ENCODE measurements at places on chromosomes 5 and 9.
A peak's percentile ranks its signal among the peaks of the same experiment; 100 is the strongest.

DNA sequence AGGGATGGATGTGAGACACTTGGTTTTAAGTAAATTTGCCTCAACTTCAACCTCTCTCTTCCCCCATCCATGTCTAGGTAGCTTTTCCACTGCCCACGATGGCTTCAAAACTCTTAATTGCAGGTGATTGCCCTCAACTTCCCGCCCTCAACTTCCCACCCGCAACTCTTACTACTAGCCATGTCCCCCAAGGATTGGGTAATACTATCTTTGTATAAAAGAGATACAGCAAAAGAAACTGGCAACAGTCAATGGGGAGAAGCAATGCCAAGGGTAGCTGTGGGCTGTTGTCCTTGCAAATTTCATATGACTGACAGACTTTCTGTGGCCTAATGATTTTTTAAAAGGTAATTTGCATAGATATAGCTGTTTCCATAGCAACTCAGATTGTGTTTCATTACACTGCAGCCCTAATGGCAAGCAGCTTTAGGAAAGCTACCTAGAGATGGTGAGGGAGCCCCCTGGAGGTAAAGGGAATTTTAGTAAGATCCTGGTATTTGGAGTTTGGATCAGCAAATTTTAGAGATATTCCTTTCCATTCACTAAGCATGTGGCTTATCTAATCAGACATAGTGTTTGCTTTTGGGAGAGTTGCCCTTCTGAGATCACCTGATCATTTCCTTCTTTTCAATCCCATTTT, 421.5 kb upstream of the DAP start:
- peak; percentile 12 for DNase-seq

DNA sequence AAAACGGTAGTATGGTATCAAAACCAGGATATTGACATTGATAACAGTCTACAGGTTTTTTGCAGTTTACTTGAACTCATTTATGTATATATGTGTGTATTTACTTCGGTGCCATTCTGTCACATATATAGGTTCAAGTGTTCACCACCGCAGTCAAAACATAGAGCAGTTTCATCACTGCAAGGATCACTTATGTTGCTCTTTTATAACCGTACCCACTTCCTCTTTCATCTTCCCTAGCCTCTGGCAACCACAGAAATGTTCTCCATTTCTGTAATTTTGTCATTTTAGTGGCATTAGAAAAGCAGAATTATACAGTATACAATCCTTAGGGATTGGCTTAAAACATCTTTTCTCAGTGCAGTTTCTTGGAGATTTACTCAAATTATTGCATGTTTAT, 90.3 kb downstream of the SH3GL2 start:
- no peak for DNase-seq

DNA sequence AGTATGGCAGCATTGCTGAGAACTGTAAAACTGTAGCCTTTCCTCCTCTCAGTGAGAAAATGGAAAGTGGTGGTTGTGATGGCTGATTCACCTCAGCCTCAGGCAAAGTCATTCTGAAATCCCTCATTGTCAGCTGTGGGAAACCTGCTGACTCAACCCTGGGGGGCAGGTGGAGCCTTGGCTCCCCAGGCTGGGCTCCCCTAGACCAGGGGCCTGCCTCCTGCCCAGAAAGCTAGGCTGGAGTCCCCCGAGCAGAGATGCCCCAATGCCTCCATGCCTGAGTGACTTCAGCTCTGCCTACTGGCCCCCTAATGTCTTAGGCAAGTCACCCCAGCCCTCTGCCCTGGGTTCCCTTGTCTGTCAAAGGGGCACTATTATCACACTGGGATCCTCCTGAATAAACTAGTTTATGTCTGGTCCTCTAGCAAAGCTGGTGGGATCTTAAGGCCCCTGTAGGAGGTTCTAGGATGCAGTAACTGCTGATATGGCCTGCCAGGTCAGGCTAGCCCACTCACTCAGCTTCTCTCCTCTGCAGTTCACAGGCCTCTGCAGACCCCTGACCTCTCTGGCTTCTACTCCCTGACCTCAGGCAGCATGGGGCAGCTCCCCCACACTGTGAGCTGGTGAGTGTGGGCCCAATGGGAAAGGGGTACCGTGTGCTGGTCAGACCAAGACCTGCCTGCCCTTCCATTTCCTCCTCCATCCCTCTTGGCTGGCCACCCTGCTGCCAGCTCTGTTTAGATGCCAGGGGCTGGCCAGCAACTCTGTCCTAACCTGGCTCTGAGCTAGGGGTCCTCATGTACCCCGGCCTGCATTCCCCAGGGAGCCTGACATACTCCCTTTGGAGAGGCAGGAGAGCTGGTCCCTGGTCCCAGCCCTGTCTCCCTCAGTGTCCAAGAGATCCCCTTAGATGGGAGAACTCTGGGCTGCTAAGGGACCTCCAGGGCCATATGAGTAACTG, 24.2 kb downstream of the TCF7 start:
- DNase-seq: no peak

DNA sequence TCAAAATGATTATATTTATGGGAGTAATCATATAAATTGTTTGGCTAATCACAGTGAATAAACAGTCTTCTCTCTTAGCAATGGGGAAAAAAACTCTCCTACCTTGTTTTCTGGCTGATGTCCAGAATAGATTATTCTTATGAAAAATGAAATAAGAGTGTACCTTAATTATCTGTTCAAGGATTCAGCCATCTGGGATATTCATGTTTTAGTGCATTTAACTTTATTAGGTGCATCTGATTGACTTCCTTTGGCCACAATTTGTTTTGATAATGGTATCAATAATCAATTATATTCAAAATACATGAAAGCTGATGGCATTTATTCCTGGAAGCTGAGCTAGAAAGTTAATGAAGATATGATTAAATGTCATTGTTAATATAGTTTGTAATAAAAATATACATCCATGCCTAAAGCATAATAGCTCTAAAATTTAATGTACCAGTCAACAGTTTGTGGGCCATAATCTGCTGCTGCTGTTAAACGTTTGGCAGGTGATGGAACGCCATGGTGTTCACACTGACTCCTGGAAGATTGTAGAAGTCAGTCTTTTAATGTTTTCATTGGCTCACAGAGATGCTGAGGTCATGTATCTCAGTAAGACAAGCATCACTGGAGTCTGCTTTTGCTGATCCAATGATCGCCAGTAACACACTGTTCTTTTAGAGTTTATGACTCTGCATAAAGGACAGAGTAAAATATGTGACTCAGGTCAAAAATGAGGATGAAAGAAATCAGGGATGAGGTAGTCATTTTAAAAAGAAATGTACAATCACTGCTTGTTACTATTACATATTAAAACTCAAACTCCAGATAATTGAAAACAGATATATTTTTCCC, 105.8 kb downstream of the ISL1 start:
- no peak for DNase-seq

- DNase-seq: no peak
Measured at GRCh38 chr5:154559398-154560276, 81.6 kb upstream of the HAND1 start.

GRCh38 chr9:134456756-134457305, 130.6 kb downstream of the RXRA start:
- DNase-seq: no peak

DNA sequence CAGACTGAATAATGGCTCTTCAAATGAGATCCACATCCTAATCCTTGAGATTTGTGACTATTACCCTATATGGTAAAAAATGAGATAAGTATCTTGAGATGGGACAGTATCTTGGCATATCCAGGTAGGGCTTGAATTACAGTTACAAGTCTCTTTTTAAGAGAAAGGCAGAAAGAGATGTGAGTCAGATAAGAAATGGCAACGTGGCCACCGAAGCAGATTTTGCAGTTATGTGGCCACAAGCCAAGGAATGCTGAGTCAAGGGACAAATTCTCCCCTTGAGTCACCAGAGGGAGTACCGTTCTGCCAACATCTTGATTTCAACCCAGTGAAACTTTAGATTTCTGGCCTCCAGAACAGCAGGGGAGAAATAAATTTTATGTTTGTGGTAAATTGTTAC, 1983.0 kb upstream of the C9orf72 start:
- DNase-seq: no peak

DNA sequence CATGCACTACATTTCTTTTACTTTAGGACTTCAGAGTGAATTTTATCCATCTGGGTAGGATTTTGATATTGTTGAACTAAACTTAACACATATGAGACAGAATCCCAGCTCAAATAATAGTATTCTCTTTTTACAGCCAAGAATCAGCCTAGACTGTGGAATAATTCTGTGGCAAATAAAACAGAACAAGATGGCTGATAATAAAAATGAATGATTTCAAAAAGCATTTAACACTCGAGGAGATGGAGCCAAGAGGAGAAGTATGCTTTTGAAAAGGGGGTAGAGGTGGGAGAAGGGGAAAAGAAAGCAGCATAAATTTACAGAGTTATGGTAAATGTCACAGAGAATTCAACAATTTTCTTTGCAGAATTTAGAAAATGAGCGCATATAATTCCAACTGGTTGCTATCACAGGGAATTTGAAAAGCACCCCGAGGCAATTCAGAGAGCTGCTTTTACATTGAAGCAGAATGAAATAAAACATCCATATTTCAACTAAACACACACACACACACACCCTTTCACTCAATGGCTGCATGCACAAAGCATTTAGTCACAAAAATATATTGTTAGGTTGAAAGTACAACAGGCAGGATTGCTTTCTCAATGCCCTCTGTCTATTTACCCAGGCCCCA, 60.2 kb upstream of the DMAC1 start:
- no peak for DNase-seq

DNA sequence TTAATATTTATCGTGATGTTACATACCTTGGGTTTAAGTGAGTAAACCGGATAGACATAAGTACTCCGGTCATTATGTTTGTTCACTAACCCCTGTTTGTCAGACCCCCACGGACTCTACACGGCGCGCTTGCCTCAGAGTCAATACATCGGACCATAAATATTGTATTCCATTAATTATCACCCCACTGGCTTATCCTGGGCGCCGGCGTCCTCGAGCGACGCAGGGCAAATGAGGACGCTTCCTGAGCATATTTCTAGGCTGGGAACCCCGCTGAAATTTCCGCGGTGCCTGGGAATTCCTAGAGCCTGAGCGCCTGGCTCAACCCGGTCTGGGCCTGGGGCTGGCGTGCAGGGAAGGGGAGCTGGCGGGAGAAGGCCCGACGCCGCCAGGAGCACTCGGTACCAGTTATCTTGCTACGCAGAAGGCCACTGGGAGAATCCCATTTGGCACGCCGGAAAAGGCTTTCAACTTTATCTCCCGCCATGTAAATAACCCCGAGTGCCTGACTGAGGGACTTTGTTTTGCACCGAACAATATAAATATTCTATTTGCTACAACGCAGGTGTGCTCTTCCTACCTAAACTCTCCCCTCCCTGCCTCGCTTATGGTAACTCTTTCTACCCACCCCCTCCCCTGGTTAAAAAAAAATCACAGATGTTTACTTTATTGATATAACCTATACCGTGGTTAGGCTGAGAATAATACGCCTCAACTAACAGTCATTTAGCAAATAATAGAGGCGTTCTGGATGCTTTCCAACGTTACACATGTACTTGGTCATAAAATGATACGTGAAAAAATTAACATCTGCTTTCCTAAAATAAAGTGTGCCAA, 19.4 kb downstream of the NR2F1 start:
- no peak for DNase-seq

DNA sequence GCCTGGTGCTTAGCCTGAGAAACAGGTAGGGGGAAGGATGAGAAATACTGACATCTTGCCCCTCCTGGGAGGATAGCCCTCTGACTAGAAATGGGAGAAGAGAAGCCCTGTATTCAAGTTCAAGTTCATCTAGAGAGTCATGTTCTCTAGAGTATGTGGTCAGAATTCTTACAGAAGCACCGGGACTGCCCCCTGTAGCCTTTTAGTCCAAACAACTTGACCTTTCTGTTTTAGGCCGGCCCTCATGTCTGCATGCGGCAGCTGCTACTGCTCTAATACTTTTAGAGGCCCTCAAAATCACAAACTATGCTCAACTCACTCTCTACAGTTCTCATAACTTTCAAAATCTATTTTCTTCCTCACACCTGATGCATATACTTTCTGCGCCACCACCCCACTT, 47.7 kb downstream of the PHAX start:
- no peak for DNase-seq

All from Panc1 (cell line).